ENCODE measurements at places on chromosomes 1 and 21.

GRCh38 chr1:26287033-26287711 lies 7.3 kb downstream of the SH3BGRL3 start:
- peak; percentile 87 for DNase-seq

GRCh38 chr1:61221642-61222041 lies 139.3 kb downstream of the NFIA start:
- DNase-seq: no peak

DNA sequence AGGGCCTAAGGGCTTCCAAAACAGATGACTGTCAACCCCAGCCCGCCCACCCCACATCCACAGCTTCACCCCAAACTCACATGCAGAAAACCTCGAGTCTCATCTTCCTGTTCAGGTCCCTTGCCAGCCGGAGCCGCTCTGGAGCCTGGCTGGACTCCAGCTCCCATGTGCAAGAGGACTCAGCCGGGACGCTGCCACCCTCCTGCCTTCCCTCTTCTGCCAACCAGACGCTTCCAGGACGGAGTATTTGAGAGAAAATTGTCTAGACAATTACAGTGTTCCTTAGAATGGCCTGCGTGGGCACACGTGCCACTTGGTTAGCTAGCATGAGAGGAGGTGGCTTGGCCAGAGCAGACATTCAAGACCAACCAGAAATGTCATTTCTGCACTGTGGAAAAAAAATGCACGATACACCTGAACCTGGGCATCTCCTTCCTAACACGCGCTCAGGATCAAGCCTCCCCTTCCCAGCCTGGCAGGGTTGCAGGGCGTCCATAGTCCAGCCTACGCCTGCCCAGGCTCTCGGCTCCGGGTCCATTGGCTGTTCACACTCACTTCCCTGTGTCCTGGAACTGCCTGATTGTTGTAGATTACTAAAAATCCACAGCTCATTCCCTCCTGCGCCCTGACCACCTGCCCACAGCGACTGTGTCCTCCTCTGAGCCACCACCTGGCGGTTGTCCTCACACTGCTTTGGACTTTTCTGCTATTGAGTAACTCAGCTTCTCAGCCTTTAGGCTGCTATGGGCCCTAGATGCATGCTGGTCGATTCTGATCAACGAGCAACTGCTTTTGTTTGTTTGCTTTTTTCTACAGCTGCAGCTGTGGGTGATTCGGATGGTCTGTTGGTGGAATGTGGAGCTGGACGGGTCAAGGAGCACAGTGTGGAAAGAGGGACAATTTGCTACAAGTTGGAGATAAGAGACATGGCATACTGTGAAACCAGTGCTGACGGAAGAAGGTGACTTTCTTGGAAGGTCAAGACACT lies at the start of gene CLDN14:
Gene CLDN14 (minus strand): TSS at position 708 of the 988 bp plus-strand sequence. CDS start 18,427 bp downstream, outside the sequence.
- no peak for DNase-seq

- no peak for DNase-seq
Observed at GRCh38 chr1:26719205-26719604, 23.4 kb downstream of the ARID1A start.

- DNase-seq: no peak
Observed at GRCh38 chr1:180923021-180923841, 10.5 kb downstream of the KIAA1614 start.

DNA sequence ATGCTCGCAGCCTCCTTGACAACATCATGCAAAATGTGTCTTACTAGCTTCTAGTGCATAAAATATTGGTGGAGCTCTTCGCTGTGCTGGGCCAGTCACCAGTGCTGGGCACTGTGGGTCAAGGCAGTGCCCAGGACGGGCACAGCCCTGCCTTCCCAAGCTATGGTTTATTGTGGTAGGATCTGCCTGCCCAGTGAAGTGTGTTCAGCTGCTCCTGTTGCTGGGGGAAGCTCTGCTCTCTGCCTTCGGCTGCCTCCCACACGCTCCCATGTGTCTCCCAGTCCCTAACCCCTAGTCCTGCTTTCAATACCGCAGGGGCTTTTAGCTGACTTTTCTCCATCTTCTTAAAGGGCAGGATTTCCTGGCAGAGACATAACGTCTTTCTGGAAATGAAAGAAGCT lies 15.7 kb downstream of the EPHX1 start:
- DNase-seq: no peak

GRCh38 chr1:94621395-94621794 lies 79.8 kb upstream of the F3 start:
- DNase-seq: no peak

DNA sequence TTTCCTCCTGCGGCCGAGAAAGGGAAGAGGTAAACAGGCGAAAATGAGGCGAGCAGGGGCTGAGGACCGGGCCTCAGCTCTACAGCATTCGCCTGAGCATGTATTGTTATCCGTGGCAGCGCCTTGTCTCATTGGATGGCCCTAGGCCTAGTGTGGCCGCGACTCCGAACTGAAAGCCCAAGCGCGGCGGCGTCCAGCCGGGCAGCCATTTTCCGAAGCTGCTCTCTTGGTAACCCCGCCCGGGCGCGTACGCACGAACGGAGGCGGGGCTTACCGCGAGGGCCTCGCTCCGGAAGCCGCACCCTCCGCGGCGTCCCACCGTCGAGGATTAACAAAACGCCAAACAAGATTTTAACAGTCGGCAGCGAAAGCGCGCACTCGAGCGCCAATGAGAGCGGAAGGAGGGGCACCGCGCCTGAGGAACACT lies 797 bp upstream of the USP1 start:
- no peak for DNase-seq

GRCh38 chr1:156741481-156741983 lies 644 bp upstream of the MRPL24 start:
- peak; percentile 73 for DNase-seq

DNA sequence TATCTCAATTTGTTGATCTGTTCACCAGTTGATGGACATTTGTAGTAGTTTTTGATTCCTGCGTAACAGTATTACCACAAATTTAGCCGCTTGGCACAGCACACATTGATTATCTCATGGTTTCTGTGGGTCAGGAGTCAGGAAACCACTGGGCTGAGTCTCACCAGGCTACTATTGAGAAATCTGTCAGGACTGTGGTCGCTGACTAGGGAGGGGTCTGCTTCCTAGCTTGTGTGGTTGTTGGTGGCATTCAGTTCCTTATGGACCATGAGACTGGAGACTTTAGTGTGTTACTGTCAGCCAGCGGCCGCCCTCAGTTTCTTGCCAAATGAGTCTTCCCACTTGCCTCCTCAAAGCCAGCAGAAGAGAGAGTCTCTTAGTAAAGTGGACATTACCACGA lies 9.8 kb downstream of the PEX14 start:
- DNase-seq: no peak

GRCh38 chr1:21935891-21936365 lies 1.2 kb downstream of the HSPG2 start:
- no peak for DNase-seq

DNA sequence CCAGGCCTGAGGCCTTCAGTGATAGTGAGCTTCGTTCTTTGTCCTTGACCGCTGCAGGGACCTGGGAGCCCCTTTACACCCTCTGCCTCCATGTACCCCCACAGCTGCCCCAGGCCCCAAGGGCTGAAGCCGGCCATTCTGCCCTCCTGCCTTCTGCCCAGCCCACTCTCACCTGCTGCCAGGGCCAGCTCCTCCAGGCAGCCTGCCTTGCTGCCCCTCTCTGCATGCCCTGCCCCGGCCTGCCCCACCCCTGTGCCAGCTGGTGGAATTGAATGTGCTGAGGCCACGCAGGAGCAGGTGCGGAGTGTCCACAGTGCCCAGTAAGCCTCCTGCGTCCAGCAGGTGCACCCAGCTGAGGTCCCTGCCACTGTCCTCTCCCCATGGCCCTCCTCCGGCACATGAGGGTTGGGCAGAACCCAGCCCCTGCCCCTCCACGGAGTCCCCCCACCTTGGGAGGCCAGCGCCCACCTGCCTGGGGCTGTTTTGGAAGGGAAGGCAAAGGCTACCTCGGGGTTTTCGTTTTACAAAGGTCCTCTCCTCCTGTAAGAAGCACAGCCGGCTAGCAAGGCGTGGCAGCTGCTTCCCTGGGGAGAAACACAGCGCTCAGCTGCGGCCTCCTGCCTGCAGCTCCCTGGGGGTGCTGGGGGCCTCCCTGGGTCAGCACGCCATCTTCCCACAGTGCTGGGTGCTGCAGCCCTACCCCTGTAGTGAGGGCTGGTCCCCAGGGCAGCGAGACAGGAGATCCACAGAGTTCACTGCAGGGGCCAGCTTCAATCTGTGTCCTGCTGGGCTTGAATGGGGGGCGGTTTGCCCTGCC lies 21.0 kb downstream of the MMEL1 start:
- no peak for DNase-seq

GRCh38 chr21:27565364-27565763 lies 598.5 kb upstream of the ADAMTS5 start:
- DNase-seq: no peak

DNA sequence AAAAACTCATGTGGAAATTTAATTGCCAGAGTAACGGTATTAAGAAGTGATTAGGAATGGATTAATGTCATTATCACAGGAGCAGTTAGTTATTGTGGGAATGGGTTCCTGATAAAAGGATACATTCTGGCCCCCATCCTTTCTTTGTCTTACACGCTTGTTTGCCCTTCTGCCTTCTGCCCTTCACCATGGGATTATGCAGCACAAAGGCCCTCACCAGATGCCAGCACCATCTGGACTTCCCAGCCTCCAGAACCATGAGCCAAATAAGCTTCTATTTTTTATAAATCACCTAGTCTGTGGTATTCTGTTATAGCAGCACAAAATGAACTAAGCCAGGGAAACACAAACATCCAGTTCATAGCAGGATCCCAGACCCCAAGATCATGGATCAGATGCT lies 33.9 kb upstream of the POU2F1 start:
- no peak for DNase-seq

DNA sequence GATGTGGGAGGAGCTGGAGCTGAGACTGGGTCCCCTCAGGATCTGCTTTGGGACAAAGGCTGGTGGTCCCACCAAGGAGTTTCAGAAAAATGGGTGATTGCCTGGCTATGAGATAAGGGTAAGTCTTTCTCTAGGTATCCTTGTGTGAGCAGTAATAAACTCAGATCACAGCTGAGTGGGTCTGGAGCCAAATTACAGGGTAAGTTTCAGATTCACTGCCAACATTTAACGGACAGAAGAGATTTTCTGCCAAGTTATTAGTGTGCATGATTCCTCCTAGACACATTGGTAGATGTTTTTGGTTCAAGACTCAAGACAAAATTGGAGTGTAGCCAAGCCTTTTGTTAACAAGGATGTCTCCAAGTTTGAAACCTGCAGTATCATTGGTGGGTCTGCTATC lies 7.5 kb downstream of the CD1B start:
- DNase-seq: no peak

- no peak for DNase-seq
Observed at GRCh38 chr1:41995441-41996130, 76.9 kb upstream of the HIVEP3 start.

DNA sequence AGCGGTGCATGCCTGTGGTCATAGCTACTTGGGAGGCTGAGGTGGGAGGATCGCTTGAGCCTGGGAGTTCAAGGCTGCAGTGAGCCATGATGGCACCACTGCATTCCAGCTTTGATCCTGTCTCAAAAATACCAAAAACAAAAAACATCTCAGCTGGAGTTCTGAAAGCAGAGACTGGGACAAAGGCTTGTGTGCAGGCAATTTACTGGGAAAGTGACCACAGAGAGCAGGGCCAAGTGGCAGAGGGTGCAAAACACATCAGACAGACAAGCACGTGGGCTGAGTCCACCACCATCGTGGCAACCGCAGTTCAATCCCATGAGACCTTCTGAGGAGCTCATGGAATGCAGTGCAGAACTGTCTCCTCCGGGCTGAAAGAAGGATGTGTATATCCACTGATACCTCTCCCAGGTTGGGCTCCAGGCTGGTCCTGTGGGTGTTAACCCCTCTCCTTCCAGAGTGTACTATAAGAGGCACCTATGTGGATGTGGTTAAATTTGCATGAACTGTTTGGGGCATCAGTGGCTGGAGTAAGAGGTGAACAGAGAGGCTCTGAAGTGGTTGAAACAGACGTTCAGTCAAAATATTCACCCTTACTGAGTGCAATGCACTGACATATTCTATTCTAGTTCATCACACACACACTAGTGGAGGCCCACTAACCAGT lies 10.8 kb downstream of the PIGP start:
- DNase-seq: no peak

GRCh38 chr1:22225858-22226589 lies 83.1 kb upstream of the WNT4 start:
- no peak for DNase-seq

- DNase-seq: no peak
Observed at GRCh38 chr1:108877348-108878159, 769 bp downstream of the GPSM2 start.

DNA sequence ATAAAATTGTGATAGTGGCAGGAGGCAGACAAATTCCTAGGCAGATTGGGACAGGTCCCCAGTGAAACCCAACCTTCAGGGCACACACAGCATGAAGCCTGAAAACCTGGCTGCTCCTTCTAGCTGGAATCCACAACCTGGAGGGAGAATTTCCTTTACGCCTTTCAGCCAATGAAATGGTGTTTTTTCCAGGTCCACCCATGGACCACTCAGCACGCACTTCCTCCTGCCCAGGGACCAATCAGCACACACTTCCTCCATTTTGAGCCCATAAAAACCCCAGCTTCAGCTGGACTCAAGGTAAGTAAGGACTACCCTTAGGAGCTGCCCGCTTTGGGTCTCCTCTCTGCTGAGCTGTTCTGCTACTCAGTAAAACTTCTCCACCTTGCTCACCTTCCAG lies 120.1 kb downstream of the AKT3 start:
- no peak for DNase-seq

- DNase-seq: no peak
Observed at GRCh38 chr1:95640746-95641145, 406.7 kb downstream of the RWDD3 start.

GRCh38 chr1:21539933-21540332 lies 30.7 kb downstream of the ALPL start:
- DNase-seq: peak; percentile 13

- DNase-seq: no peak
Observed at GRCh38 chr1:150194381-150195031, 41.4 kb downstream of the ANP32E start.

- DNase-seq: no peak
Observed at GRCh38 chr1:201006450-201006849, 17.1 kb downstream of the KIF21B start.

DNA sequence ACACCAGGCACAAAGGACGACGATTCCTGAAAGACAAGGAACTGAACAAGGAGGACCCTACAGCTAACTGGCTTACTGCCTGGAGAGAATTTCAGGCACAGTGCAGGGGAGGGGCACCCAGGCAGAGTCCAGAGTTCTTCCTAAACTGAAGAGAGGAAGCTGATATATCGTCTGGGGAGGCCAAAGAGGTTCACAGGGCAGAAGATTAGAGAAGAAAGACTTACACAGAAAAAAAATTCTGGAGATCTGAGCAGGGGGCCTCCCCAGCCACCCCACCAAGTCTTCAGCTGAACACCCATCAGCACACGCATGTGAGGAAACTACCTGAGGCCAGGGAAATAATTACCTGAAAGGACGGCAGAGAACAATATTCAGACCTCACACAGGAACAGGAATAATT lies 24.6 kb downstream of the SORT1 start:
- no peak for DNase-seq

GRCh38 chr1:77126307-77126706 lies 92.9 kb downstream of the PIGK start:
- no peak for DNase-seq

GRCh38 chr1:205579711-205580110 lies 52.1 kb downstream of the ELK4 start:
- DNase-seq: no peak

Measured in activated CD4-positive, alpha-beta memory T cell treated with anti-CD3 and anti-CD28 coated beads for 36 hours (primary cell).